GM04504 (cell line): ENCODE measurements at places on chromosomes 11 and 22.

DNA sequence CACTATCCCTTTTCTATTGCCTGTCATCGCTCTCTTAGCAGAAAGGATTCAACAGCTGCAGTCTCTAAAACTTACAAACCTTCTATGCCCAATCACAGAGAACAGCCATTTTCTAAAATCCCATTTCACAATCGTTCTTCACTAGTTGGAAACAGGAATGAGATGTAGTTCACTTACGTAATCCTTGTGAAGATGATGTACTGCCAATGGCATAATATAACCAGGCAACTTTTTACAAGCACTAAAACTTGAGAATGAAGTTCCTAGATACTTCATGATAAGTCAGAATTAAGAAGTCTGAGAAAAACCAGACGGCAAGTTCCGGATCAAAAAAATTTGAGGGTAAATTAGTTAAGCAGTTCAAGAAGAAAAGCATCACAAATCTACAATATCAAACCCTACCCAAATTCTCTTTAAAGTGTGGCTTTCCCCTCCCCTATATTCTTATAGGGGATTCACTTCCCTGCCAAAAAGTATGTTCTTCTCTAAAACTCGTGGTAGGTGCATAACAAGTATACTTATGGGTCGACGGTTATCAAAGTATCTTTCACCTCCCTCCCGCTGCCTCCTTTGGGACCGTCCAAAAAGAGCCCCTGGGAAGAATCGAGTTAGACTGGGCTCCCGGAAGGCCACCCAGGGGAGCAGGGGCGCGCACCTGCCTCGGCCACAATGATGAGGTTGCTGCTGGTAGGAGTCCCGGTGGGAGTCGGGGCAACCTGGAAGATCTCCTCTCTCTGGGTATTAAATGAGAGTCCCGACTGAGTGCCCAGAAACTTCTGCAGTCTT is 666 bp downstream of the MSANTD4 start:
- peak; percentile 17 for DNase-seq

GRCh38 chr11:111123463-111124398 is 121.8 kb upstream of the POU2AF2 start:
- no peak for DNase-seq

GRCh38 chr22:41479671-41480396 is 10.9 kb downstream of the ACO2 start:
- DNase-seq = no peak

GRCh38 chr11:128531588-128531987 is 55.8 kb downstream of the ETS1 start:
- no peak for DNase-seq

GRCh38 chr11:108525161-108525560 is 27.0 kb upstream of the POGLUT3 start:
- no peak for DNase-seq

DNA sequence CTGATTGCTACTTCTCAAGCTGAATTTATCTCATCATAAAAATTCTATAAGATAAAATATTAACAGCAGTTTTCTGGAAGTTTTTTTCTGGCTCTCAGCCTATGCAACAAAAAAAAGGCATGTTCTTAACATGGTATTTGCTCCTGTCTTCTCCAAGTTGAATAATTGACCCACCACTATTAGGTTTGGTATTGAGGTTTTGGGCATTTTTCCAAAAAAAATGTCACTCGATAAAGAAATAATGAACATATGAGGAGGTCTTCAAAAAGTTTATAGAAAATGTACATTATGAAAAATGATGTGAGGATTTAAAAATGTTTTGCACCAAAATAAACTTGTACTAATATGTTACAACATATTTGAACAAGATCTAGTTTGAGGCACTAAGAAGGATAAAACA is 808.6 kb upstream of the RAG2 start:
- no peak for DNase-seq

DNA sequence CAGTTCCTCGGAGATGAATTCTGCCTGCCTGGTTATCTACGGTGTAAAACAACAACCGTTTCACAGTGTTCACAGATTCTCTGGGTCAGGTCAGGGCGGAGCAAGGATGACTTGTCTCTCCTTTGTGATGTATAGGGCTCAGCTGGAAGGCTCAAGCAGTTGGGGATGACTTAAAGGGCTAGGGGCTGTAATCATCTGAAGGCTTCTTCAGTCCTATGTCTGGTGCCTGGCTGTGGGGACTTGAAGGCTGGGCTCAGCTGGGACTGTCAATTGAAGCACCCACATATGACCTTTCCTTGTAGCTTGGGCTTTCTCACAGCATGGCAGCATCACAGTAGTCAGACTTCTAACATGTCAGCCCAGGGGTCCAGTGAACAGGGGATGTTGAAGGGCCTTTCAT is 29.3 kb downstream of the EIF3F start:
- DNase-seq = no peak

GRCh38 chr11:2383852-2384804 is 7.0 kb downstream of the CD81 start:
- DNase-seq = no peak

GRCh38 chr11:109034339-109034696 is 369.4 kb downstream of the DDX10 start:
- DNase-seq = no peak

DNA sequence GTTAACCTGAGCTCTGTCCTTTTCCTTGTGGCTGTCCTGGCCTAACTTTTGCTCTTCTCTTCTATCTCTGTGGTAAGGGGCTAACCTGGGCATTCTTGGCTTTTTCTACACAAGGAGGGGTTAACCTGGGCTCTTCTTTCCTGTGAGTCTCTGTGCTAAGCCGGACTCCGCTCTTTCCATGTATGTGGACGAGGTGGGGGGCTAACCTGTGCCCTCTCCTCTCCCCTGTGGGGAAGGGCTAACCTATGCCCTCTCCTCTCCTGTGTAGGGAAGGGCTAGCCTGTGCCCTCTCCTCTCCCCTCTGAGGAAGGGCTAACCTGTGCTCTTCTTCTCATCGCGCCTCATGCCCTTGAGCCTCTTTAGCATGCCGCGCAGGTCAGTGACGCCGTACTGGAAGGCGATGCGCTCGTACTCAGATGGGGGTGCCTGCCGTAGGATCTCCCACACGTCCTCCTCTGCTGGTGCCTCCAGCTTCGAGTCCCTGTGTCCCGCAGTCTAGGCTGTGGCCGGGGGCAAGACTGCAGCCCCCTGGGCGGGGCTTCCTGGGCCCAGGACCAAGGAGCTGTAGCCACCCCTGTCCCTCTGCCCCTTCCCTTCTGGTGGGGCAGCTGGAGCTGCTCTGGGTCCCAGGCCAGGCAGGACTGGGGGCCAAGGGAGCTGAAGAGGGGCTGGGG is 6.5 kb downstream of the MYBPC3 start:
- no peak for DNase-seq

DNA sequence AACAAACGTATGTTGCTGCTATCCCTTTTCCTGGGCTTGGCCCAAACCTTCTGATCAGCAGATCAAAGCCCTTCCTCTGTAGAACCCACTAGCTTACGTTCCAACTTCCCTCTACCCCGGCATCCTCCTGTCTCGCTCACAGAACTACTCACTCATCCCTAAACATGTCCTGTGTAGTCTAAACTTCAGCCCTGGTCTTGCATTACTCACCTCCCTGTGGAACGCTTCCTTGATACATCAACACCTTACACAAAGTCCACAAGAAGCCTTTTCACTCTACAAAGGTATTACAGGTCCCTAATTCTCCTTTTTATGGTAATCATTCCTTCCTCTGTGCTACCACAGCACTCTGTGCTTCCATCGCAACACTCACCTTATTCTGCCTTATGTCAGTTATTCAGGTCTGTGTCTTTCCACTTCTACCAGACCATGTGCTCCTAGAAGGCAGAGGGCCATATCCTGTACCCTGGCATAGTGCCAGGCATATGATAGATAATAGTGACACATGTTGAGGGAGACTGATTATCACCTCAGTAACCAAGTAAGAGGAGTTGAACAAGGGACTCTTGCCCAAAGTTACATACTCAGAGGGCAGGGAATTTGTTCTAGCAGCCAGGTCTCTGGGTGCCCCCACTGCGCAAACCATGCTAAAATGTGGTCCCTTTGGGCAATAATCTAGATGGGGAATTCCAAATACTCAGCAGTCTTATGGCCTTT is 41.6 kb downstream of the USP35 start:
- DNase-seq = no peak

- DNase-seq = no peak
Observed at GRCh38 chr11:27648840-27649239, 51.4 kb downstream of the BDNF start.

DNA sequence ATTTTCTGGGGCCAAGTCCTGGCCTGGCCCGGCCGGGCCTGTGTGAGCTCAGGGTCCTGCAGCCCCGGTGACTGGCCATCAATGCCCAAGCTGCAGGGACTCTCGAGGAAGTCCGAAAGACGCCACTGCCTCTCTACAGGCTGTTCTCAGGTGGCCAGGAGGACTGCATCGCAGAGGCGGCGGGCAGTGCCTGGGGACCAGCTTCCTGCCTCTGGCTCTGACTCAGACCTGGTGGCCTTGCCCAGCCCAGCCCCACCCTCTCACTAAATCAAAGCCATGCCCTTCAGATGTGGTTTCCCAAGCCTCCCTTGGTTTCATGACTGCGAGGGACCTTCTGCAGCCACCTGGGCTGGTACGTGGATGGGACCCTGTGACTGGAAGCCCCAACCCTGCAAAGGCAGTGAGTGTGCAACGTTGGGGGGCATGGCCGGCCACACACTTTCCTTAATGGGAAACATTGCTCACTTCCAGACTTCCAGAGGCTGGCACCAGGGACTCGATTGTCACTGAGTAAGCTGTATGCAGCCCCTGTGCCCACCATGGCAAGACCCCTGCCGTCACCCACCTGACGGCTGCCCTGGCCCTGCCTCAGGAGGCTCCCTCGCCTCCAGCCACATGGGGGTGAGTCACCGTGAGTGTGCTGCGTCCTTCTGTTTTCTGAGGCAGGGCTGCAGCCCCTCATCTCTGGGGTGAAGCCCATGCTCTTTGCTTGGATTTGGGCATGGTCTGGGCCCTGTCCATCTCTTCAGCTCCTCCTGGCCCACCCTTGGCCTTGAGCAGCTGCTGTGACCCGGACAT is 6.0 kb upstream of the FGF3 start:
- no peak for DNase-seq

DNA sequence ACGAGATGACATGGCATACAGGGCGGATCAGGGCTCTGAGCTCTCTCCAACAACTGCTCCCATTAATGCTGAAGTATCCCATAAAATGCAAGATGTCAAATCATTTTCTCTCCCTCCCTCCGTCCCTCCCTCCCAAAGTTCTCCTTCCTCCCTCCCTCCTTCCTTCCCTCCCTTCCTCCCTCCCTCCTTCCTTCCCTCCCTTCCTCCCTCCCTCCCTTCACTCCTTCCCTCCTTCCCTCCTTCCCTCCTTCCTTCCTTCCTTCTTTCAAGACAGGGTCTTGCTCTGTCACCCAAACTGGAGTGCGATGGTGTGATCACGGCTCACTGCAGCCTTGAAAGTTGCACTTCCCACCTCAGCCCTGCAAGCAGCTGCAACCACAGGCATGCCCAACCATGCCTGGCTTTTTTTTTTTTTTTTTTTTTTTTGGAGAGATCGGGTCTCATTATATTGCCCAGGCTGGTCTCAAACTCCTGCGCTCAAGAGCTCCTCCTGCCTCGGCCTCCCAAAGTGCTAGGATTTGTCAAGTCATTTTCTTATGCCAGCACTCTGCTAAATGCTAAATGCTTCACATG is 38.2 kb downstream of the TXN2 start:
- no peak for DNase-seq

- DNase-seq = peak; percentile 12
Observed at GRCh38 chr11:29317694-29318093, 699.1 kb downstream of the KCNA4 start.

GRCh38 chr11:108622341-108622740 is 28.8 kb upstream of the EXPH5 start:
- DNase-seq = no peak

GRCh38 chr11:35419830-35420333 is 524 bp upstream of the SLC1A2 start:
- no peak for DNase-seq

DNA sequence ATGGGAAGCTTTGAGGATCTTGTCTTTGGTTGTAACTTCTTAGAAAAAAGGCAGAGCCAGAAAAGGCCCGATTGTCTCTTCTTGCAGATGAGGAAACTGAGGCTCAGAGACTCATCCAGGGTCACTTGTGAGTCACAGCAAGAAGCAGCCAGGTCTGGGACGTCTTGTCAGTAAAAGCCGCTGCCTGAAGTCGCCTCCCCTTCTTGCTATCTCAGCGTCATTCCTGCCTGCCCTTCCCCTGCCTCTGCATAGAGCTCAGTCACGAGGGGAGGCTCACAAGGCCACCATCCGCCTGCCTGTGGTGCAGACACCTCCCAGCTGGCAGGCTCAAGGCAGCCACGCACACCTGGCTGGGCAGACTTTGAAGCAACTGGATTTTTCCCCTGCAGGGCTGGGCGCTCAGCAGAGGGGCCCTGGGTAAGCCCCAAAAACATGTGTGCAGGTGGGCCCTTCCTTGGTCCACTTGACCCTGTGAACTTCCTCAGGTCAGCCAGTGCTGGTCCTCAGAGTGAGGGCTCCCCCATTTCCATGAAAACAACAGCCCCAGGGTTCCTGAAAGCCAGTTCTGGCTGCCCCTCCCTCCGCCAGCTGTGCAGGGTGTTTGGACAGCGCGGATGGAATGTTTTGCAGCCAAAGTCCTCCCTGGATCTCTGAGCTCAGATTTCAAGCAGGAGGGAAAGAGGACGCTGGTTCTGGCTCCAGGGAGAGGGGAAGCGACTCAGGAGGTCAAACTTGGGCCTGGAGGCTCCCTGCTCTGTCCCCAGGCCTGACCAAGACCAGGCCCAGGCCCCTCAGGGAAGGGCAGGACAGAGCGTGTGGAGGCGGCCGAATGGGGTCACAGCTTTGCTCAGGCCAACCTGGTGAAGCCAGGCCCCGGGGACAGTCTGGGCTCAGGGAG is 6.0 kb upstream of the RAB3IL1 start:
- DNase-seq = no peak

- no peak for DNase-seq
Observed at GRCh38 chr11:65981101-65981740, 19.7 kb downstream of the SART1 start.

DNA sequence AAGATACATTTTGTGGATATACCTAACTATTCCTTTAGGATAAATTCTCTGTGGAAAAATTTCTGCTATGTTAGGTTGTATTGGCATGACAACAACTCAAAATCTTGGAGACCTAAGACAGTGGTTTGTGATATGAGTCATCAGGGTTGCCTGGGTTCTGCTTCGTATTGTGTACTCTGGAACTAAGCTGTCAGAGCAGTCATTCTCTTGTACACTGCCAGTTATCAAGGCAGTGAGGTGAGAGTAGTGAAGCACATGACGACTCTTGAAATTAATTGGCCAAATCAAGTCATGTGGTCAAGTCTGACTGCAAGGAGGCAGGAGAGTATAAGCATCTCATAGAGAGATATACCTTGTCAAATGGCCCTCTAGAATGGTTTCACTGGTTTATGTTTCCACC is 104.4 kb downstream of the FANCF start:
- no peak for DNase-seq

DNA sequence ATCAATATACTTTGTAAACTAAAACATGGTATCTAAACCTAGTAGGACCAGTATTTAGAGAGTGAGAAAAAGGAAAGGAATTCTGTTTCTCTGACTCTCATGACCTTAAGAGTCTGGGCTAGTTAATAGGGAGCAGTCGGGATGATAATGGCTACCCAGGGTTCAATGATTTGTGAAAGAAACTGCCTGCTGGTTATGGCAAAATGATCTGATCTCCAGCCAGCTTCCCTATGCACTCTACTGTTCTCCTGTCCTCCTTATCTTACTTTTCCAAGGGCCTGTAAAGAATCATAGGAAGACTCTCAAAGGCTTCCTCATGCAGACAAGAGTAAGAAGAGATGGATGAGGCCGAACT is 193.1 kb upstream of the PITPNB start:
- DNase-seq = no peak
